ENCODE measurements at places on chromosomes 12 and 14. TPM values are rescaled to one million over a fixed set of nuclear protein-coding genes. Genes with fewer than 3 reads are reported as not detected.

The RNU6-8 gene
- total RNA-seq: not detected

The FOXG1 gene
- not detected for total RNA-seq

The C3AR1 gene
- 0.76 TPM for total RNA-seq

The FAR2 gene
- total RNA-seq: 1.1 TPM

The ACVRL1 gene
- 4.9 TPM for total RNA-seq

The HOXC10 gene
- total RNA-seq: 0.64 TPM

The DHH gene
- 0.12 TPM for total RNA-seq

The OASL gene
- total RNA-seq: 5.9 TPM

The STON2 gene
- 54.0 TPM for total RNA-seq

The MAPKAPK5 gene
- 24.0 TPM for total RNA-seq

The NOVA1 gene
- 0.72 TPM for total RNA-seq

The KRT75 gene
- total RNA-seq: 0.84 TPM

The GLI1 gene
- 0.72 TPM for total RNA-seq

The PCNX4 gene
- total RNA-seq: 19.2 TPM

The CCDC177 gene
- not detected for total RNA-seq

The TGM1 gene
- 1,652 TPM for total RNA-seq

The OR4K2 gene
- not detected for total RNA-seq

The APOF gene
- total RNA-seq: not detected

The KRT77 gene
- total RNA-seq: not detected

The CD69 gene
- 0.68 TPM for total RNA-seq

The SYNDIG1L gene
- total RNA-seq: not detected

The UNC79 gene
- total RNA-seq: 0.04 TPM

The NELL2 gene
- 3.0 TPM for total RNA-seq

The SSPN gene
- total RNA-seq: 1.4 TPM

The OR9K2 gene
- total RNA-seq: not detected

The FAIM2 gene
- 0.04 TPM for total RNA-seq

The MYH6 gene
- total RNA-seq: not detected

The ETV6 gene
- 23.4 TPM for total RNA-seq

The TGFB3 gene
- total RNA-seq: 4.3 TPM

The RPS29 gene
- 1,410 TPM for total RNA-seq

The RFLNA gene
- total RNA-seq: not detected

The NFATC4 gene
- 3.4 TPM for total RNA-seq

The RNASE1 gene
- total RNA-seq: 8.6 TPM

The LMBR1L gene
- total RNA-seq: 24.4 TPM

The KRT82 gene
- not detected for total RNA-seq

The KLRK1 gene
- not detected for total RNA-seq

The BATF gene
- 0.84 TPM for total RNA-seq

The VRTN gene
- not detected for total RNA-seq

The TPCN1 gene
- total RNA-seq: 35.2 TPM

The DEPDC4 gene
- 0.68 TPM for total RNA-seq

The RNASE3 gene
- not detected for total RNA-seq

The KCNMB4 gene
- total RNA-seq: 0.76 TPM

The OR6C2 gene
- 0.12 TPM for total RNA-seq

The TMTC1 gene
- total RNA-seq: 5.3 TPM

The ANKRD33 gene
- not detected for total RNA-seq

The GZMB gene
- total RNA-seq: 1.2 TPM

The DEGS2 gene
- total RNA-seq: 51.5 TPM

The MANSC4 gene
- not detected for total RNA-seq

The GPR132 gene
- 0.36 TPM for total RNA-seq

The FIGNL2 gene
- 0.16 TPM for total RNA-seq

The LRP1-AS gene
- not detected for total RNA-seq

The STAC3 gene
- total RNA-seq: 1.1 TPM

The SOAT2 gene
- not detected for total RNA-seq

The TSPAN8 gene
- total RNA-seq: 0.60 TPM

All from esophagus mucosa (tissue), 1 donor.